Activated CD8-positive, alpha-beta memory T cell treated with anti-CD3 and anti-CD28 coated beads, Interleukin-2, amount 10 ng/mL, durations not matched to agents 7 days and 5 days (primary cell): ENCODE measurements at places on chromosomes 1 and 21. TPM values are rescaled to one million over a fixed set of nuclear protein-coding genes. Genes with fewer than 3 reads are reported as not detected.

FCGR1A gene
- not detected for total RNA-seq

- no peak overlapping the region for H3K4me3 ChIP-seq
- no peaks in the 10 kb centered on the region for H3K27me3 ChIP-seq
- H3K36me3 ChIP-seq = no peaks in the 10 kb centered on the region
- H3K4me1 ChIP-seq = no peaks in the 10 kb centered on the region
Observed at GRCh38 chr1:81158592-81158991, 642.1 kb upstream of the ADGRL2 start.

GRCh38 chr21:25970254-25970930, 200.2 kb downstream of the APP start:
- H3K4me3 ChIP-seq = no peak overlapping the region
- H3K4me1 ChIP-seq = peaks cover 4% of the 10 kb centered on the region
- no peak overlapping the region for H3K27ac ChIP-seq
- no peaks in the 10 kb centered on the region for H3K27me3 ChIP-seq
- DNase-seq = no peak

C1QC gene
- not detected for total RNA-seq

- H3K36me3 ChIP-seq = peaks cover 6% of the 10 kb centered on the region
- H3K4me1 ChIP-seq = no peaks in the 10 kb centered on the region
- DNase-seq = no peak
- no peak overlapping the region for H3K27ac ChIP-seq
- no peak overlapping the region for H3K4me3 ChIP-seq
Observed at GRCh38 chr1:9352377-9353134, 59.9 kb downstream of the SPSB1 start.

MRPL24 gene
- total RNA-seq = 80.0 TPM

DNA sequence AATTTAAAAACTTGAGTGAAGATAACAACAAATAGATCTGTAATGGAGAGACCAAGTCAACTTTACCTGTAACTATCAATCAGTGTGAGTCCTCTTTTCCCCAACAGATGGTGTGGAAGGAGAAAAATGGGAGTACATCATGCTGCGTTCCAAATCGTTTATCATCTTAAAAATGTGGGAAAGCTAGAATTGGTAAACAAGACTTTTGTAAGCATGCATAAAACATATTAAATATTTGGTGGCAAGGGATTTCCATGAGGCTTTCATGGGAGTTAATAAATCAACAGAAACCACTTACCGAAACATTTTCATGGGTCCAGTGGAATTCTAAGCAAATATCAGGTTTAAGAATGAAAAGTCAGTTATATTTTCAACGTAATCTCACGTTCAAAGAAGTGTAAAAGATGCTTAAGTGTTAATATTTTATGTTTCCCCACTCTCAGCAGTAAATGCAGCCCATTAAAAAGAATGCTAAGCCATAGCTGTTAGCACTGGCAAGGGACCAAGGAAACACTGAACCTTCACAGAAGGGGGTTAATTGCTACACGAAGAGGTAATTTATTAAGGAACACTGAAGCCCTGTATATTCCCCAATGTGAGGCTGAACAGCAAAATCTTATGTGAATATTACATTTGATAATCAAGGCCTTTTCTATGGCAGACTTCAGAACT, 117.0 kb downstream of the ZC3H11B start:
- DNase-seq = no peak
- no peak overlapping the region for H3K4me3 ChIP-seq
- H3K4me1 ChIP-seq = no peaks in the 10 kb centered on the region
- no peaks in the 10 kb centered on the region for H3K27me3 ChIP-seq
- H3K36me3 ChIP-seq = no peaks in the 10 kb centered on the region

DNA sequence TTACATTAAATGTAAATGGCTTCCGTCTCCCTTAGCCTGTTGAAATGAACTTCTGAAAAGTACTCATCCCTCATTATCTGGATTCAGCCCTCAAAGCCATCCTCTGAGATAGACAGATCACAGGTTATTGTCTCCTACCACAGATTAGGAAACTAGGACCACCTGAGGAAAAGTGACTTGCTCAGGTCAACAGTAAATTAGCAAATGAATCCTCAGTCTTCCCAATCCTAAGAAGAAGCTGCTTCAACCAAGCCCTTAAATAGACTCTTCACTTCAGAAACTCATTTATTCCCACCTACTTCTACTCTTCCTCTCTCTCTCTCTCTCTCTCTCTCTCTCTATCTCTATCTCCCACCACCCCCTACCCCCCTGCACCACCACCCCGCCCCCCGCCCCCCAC, 152.3 kb downstream of the DMRTA2 start:
- no peaks in the 10 kb centered on the region for H3K27me3 ChIP-seq
- H3K4me1 ChIP-seq = peaks cover 3% of the 10 kb centered on the region
- H3K4me3 ChIP-seq = no peak overlapping the region
- H3K36me3 ChIP-seq = no peaks in the 10 kb centered on the region
- H3K27ac ChIP-seq = no peak overlapping the region
- no peak for DNase-seq

DNA sequence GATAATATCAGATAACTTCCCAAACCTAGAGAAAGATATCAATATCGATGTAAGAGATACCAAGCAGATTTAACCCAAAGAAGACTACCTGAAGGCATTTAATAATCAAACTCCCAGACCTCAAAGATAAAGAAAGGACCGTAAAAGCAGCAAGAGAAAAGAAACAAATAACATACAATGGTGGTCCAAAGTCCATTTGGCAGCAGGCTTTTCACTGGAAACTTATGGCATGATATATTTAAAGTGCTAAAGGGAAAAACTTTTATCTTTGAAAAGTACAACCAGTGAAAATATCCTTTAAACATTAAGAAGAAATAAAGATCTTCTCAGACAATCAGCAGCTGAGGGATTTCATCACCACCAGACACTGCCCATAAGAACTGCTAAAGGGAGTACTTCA, 812.7 kb upstream of the ADAMTS5 start:
- H3K27ac ChIP-seq = no peak overlapping the region
- H3K4me1 ChIP-seq = no peaks in the 10 kb centered on the region
- no peak for DNase-seq
- no peaks in the 10 kb centered on the region for H3K27me3 ChIP-seq
- H3K36me3 ChIP-seq = no peaks in the 10 kb centered on the region

HOOK1 gene
- 2.3 TPM for total RNA-seq

ADGRB2 gene
- 1.3 TPM for total RNA-seq

CYP4A11 gene
- total RNA-seq = not detected

TMPRSS3 gene
- total RNA-seq = 22.3 TPM

DNA sequence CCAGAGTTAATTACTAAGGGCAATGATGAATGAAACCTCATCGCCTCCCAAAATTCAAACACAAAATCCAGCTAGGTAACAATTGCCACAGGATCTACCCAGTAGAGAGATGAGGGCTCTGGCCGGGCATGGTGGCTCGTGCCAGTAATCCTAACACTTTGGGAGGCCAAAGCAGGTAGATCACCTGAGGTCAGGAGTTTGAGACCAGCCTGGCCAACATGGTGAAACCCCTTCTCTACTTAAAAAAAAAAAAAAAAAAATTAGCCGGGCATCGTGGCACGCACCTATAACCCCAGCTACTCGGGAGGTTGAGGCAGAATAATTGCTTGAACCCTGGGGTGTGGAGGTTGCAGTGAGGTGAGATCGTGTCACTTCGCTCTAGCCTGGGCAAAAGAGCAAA, 15.8 kb downstream of the CD2 start:
- DNase-seq = peak; percentile 51
- no peaks in the 10 kb centered on the region for H3K27me3 ChIP-seq
- peak overlapping the region; percentile 58 for H3K4me3 ChIP-seq
- H3K27ac ChIP-seq = peak overlapping the region; percentile 97

GRCh38 chr1:1157426-1157913, 16.2 kb upstream of the TTLL10 start:
- no peaks in the 10 kb centered on the region for H3K27me3 ChIP-seq
- no peaks in the 10 kb centered on the region for H3K4me1 ChIP-seq
- H3K27ac ChIP-seq = peak overlapping the region; percentile 66
- peaks cover 7% of the 10 kb centered on the region for H3K36me3 ChIP-seq
- peak; percentile 76 for DNase-seq
- peak overlapping the region; percentile 61 for H3K4me3 ChIP-seq

DNA sequence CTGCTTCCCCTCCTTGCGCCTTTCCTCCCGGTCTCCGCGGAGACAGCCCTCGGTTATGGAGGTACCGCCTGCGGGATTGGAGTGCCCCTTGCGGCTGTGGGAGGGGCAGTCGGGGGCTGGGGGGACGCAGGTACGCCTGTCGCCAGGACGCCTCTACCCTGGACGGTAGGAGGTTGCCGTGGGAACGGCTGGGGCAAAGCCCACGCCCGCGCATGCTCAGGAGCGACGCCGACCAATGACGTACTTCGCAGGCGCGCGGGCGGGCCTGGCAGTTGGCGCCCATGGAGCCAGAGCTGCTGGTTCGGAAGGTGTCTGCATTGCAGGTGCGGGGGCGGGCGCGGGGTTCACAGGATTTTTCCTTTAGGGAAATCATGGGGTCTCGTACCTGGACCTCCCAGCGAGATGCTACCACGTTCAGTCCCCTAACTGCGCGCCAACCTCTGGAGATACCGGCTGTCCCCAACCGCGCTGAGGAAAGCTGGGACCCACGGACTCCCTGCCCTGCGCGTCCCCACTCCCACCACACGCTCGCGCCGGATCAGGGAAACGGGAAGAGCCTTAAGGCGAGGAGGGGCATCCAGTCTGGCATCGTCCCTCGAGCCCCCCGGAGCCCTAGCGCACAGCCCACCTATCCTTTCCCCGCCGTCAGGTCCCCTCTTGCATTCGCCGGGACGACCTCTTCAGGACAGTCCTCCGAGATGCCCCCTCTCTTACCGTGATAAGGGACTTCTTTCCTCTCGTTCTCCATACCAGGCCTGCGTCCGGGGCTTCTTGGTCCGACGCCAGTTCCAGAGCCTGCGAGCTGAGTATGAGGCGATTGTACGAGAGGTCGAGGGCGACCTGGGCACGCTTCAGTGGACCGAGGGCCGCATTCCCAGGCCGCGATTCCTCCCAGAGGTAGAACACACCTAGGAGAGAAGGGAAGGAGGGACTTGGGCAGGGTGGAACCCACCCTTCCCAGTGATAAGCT, at the start of gene IQCC:
Gene IQCC (plus strand): TSS at position 271 of the 970 bp plus-strand sequence. CDS start 11 bp downstream, at position 282.
- H3K36me3 ChIP-seq = peaks cover 2% of the 10 kb centered on the region
- H3K27ac ChIP-seq = peak within 1 kb of the TSS; percentile 87
- no peaks in the 10 kb centered on the region for H3K27me3 ChIP-seq
- H3K4me3 ChIP-seq = peak within 1 kb of the TSS; percentile 90
- peaks cover 32% of the 10 kb centered on the region for H3K4me1 ChIP-seq
- DNase-seq = peak; percentile 89

ADAMTS1 gene
- total RNA-seq = 0.89 TPM

DNA sequence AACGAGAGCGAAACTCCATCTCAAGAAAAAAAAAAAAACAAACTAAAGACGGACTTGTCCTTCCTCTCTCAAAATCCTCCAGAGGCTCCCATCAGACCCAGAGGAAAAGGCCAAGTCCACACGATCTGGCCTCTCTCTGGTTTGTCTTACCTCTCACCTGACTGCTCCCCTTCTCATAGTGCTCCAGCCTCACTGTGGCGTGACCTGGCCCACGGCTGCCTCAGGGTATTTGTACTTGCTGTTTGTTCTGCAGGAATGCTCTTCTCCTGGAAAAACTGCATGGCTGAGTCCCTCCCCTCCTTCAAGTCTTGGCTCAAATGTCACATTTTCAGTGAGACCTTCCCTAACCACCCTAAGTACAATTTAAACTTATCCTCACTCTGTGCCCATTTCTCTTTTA, 8.0 kb upstream of the BRWD1 start:
- H3K27me3 ChIP-seq = peaks cover 2% of the 10 kb centered on the region
- no peaks in the 10 kb centered on the region for H3K36me3 ChIP-seq
- no peak overlapping the region for H3K4me3 ChIP-seq
- H3K4me1 ChIP-seq = peaks cover 7% of the 10 kb centered on the region

- H3K27me3 ChIP-seq = no peaks in the 10 kb centered on the region
- peak overlapping the region; percentile 72 for H3K27ac ChIP-seq
- no peak overlapping the region for H3K4me3 ChIP-seq
- peak; percentile 56 for DNase-seq
- peaks cover 13% of the 10 kb centered on the region for H3K36me3 ChIP-seq
- H3K4me1 ChIP-seq = peaks cover 47% of the 10 kb centered on the region
Observed at GRCh38 chr1:155175927-155176371, 2.3 kb downstream of the TRIM46 start.

DNA sequence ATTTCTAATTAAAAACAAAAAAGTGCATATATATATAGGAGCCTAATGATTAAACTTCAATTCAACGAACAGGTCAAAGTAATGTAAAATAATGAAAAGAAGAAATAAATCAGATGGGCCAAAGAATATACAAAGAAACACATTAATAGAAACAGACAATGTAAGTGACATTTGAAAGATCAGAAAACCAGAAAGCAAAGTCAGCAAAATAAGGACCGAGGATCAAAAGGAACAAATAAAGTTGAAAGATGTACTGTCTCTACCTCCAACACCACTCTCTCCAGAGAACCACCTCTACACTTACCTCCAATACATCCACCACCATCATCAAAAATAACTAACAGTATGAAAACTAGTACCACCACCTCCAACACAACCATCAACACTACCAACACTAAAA, 1226.3 kb upstream of the NCAM2 start:
- no peak for DNase-seq
- no peaks in the 10 kb centered on the region for H3K36me3 ChIP-seq
- H3K27me3 ChIP-seq = no peaks in the 10 kb centered on the region

IRF6 gene
- 1.3 TPM for total RNA-seq

NTMT2 gene
- not detected for total RNA-seq

GRCh38 chr1:83832194-83832593, 166.7 kb downstream of the TTLL7 start:
- no peak overlapping the region for H3K27ac ChIP-seq
- DNase-seq = no peak
- H3K4me1 ChIP-seq = no peaks in the 10 kb centered on the region
- no peaks in the 10 kb centered on the region for H3K36me3 ChIP-seq
- H3K4me3 ChIP-seq = no peak overlapping the region

NHLH1 gene
- 0.44 TPM for total RNA-seq

- no peaks in the 10 kb centered on the region for H3K27me3 ChIP-seq
- peak overlapping the region; percentile 78 for H3K27ac ChIP-seq
- peaks cover 56% of the 10 kb centered on the region for H3K36me3 ChIP-seq
- H3K4me1 ChIP-seq = peaks cover 68% of the 10 kb centered on the region
- peak overlapping the region; percentile 16 for H3K4me3 ChIP-seq
Observed at GRCh38 chr1:84152649-84153056, 8.6 kb downstream of the PRKACB start.

- H3K4me1 ChIP-seq = peaks cover 60% of the 10 kb centered on the region
- no peak overlapping the region for H3K27ac ChIP-seq
- H3K36me3 ChIP-seq = peaks cover 38% of the 10 kb centered on the region
- H3K4me3 ChIP-seq = no peak overlapping the region
- no peak for DNase-seq
- no peaks in the 10 kb centered on the region for H3K27me3 ChIP-seq
Observed at GRCh38 chr1:84159533-84160240, 15.6 kb downstream of the PRKACB start.

- H3K27me3 ChIP-seq = peaks cover 3% of the 10 kb centered on the region
- H3K27ac ChIP-seq = peak overlapping the region; percentile 3
Observed at GRCh38 chr1:159869173-159869572, 6.7 kb upstream of the VSIG8 start.

LCK gene
- 441 TPM for total RNA-seq

A3GALT2 gene
- not detected for total RNA-seq

NR1I3 gene
- total RNA-seq = not detected

KRTAP11-1 gene
- total RNA-seq = not detected
